NT2/D1 (cell line): ENCODE measurements at places on chromosomes 12 and 14.

- no peak for DNase-seq
Observed at GRCh38 chr12:62248873-62249272, 11.3 kb upstream of the USP15 start.

GRCh38 chr12:40874868-40875267 lies 182.6 kb downstream of the CNTN1 start:
- DNase-seq = no peak

DNA sequence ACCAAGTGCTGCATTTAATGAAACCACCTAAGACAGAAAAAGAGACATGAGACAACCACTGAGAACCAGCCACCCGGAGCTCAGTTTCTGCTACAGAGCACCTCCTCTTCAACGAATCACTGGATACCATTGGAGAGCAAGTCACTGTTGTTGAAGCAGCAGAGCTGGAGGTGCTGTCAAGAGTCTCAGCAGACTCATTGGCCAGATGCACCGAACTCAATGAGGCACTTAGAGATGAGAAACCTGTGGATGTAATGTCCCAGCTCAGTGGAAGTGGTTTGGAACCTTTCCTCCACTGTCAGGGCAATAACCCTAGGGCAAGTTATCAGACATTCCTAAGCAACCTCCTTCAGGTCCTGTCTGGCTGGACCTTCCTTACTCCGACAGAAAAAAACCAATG lies 13.1 kb downstream of the NPC2 start:
- no peak for DNase-seq

- no peak for DNase-seq
Observed at GRCh38 chr12:106436164-106436563, 78.6 kb downstream of the POLR3B start.

DNA sequence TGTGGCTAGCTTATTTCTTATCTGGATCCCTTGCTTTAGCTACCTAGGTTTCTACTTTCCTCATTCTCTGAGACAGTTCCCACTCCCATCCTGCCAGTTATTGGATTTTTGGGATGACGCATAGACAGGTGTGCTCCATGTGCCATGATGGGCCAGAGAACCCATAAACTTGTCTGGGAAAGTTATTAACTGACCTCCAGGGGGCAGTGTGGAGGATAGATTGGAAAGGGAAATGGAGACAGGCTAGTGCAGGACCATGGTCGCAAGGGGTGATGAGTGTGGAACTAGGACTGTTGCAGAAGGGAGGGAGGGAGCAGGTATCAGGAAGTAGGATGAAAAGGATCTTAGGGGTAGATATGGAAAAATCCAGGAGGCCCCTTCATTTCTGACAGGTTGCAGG lies 80.3 kb downstream of the ESRRB start:
- peak; percentile 32 for DNase-seq
